Non-pigmented ciliary epithelial cell (primary cell): ENCODE measurements at places on chromosomes 12 and 14.

DNA sequence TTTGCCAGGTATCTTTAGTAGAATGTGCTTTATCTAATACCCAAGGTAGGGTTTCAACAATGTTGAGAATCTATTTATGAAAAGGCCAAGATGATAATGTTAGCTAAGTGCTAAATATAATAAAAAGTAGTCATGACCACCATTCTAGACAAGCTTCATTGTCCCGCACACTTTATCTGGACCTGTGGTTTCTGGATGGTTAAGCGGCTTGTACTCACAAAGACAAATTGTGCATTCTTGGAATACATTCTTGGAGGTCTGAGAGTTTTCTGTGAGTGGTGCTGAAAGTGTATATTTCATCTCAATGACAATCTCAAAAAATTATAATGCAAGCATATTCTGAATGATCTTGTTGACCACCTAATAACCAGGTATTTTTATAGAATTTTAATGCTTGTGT, 646.9 kb downstream of the DIO2 start:
- DNase-seq, result no peak

DNA sequence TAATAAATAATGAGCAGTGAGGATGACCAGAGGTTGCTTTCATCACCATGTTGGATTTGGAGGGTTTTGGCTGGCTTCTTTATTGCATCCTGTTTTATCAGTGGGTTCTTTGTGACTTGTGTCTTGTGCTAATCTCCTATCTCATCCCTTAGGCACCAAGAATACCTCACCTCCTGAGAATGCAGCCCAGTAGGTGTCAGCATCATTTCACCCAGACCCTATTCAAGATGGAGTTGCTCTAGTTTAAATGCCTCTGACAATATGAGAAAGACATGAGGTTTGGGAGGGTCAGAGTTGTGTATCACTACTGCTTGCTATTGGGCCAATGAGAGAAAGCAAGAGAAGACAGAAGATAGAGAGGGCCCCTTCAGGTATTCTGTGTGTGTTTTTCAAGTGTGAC, 592.2 kb downstream of the ETNK1 start:
- no peak for DNase-seq

DNA sequence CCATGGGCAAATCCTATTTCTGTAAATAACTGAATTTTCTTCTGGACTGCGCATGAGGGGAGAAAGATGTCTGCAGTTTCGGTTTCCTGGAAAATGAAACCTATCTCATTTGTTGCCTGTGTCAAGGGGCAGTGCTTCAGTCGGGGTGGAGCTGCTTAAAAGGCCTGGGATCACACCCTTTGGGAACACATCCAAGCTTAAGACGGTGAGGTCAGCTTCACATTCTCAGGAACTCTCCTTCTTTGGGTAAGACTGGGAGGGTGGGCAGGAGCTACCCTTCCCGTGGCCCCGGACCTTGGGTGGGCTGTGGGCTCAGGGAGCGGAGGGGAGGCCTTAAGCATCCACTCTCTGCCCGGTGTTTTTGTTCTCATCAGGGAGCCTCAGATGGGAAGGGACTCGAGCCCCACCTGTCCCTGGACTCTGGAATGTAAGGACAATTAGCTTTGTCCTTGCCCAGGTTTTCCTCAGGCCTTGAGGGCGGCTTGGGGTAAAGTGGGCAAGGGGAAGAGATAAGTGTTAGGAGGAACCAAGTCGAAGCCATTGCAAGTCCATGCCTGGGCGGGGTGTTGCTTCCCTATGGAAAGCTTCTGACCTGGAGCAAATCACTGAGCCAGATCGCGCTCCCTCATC, at the start of gene IFI27:
Gene IFI27, plus strand, starts transcription at position 185 of the 630 bp plus-strand sequence.
- DNase-seq, result no peak

GRCh38 chr14:51439896-51440295, 199.8 kb downstream of the TMX1 start:
- DNase-seq, result no peak

DNA sequence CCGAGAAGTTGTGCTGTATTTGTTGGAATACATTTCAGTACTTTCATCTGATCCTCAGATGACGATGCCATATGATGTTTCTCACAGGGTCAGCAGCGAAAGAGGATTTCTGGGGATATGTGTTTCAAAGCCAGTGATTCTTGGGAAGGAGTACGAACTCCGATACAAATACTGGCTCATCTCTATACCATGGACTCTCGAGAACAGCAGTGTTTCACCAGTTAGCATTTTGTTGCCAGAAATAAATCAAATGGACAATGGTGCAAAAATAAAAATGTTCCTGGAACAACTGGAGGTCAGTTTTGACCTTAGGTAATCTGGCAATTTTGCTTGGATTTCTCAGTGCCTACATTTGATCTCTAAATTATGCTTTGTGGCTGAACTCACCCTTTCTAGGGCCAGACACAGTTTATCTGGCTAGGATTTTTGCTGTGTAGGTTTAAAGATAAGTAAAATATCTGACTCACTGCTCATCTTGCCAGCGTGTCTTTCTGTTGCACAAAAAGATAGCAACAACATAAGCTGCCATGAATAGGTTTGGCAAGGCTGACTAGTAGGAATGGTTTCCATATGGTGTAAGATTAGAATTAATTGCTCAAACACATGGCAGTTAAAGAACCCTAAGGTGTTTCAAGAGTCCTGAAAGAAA, 11.0 kb upstream of the MGP start:
- peak; percentile 45 for DNase-seq

GRCh38 chr12:119671070-119671469, 3.1 kb downstream of the PRKAB1 start:
- DNase-seq, result no peak

- no peak for DNase-seq
Measured at GRCh38 chr14:59321626-59321949, 133.1 kb downstream of the DAAM1 start.

DNA sequence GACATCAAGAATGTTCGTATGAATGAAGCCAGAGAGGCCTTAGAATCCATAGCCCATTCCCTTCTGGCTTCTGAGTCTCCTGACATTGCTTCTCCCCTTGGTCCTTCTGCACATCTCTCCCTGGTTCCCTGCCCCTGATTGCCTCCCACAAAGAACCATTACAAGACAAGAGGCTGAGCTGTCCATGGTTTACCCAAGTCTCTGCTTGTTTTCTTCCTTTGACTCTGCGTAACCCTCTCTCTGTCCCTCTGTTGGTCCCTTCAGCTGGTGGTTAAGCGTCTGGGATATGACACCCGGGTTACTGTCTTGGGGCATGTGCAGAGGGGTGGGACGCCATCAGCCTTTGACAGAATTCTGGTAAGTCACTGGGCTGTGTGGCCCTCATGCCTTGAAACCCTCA, 15.9 kb downstream of the PFKM start:
- DNase-seq, result no peak

- no peak for DNase-seq
Measured at GRCh38 chr12:101759396-101760047, 20.3 kb upstream of the SYCP3 start.

GRCh38 chr14:81211844-81212243, 8.9 kb downstream of the GTF2A1 start:
- DNase-seq, result no peak

- DNase-seq, result no peak
Measured at GRCh38 chr14:81312289-81312876, 87.7 kb downstream of the STON2 start.

DNA sequence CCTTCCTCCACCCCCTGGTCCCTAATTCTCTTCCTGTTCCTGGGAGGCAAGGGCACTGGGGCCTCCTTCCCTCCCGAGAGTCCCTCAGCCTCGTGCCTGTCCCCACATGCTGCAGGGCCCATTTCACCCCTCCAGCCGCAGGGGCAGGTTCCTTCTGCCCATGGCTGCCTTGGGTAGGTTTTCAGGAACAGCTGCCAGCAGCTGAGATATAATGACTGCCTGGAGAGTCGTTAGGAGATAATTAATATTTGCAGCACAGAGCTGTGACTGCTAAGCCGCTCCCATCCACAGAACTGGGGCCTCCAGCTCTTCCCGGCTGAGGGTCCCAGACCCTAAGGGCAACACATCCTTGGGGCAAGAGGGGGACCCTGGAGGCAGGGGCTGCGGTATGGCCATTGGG, 211.9 kb upstream of the LHX5 start:
- DNase-seq, result no peak

DNA sequence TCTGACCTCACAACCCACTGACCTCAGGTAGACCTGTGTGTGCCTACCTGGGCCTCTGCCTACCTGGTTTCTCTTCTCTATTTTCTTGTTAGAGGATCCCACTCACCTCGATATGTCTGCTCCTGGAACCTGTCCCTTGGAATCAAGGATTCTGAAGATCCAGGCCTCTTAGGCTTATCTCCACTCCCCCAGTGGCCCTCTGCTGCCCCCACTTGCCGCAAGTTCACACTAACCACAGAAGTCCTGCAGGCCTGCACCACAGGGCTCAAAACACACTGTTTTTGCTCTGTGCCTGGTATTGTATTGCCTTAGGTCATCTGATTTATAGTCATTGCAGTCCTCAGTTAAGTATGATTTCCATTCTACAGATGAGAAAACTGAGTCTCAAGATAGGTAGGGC, 15.3 kb upstream of the NRXN3 start:
- no peak for DNase-seq

DNA sequence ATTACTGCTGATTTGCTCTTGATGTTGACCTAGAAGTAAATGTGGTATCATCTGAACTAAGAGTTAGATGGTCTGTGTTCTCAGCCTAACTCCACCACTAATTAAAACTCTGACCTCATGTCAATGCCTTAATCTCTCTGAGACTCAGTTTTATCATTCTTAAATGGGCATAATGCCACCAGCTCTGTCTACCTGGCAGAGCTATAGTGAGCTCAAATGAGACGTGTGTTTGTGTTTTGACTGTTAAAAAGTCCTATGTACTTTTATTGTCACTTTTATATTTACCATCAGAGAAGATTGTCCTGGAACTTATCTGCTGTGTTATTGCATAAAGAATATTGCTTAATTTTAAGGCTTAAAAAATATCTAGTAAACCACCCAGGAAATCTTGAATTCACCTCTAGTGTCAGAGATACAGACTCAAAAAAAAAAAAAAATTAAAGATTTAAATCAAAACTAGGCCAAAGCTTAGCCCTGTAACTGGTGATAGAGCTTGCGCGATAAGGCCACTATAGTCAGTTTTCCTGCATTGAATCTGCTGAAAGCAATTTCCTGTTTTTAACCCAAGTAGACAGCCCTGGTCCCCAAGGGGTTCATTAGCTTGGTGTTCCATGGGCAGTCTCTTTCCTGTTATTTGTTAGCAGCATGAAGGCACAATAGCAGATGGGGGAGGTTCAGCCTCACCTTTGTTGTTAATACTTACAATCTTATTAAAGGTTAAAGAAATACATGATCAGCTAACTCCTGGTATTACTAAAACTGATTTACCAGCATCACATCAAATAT, 261.8 kb downstream of the ATP23 start:
- no peak for DNase-seq

- DNase-seq, result no peak
Measured at GRCh38 chr14:73859145-73859544, 7.5 kb downstream of the PTGR2 start.

GRCh38 chr14:96052541-96053247, 13.5 kb downstream of the C14orf132 start:
- no peak for DNase-seq

- no peak for DNase-seq
Measured at GRCh38 chr12:123421314-123421713, 15.2 kb downstream of the RILPL2 start.

GRCh38 chr12:101414533-101415119, 7.1 kb upstream of the ARL1 start:
- peak; percentile 26 for DNase-seq

DNA sequence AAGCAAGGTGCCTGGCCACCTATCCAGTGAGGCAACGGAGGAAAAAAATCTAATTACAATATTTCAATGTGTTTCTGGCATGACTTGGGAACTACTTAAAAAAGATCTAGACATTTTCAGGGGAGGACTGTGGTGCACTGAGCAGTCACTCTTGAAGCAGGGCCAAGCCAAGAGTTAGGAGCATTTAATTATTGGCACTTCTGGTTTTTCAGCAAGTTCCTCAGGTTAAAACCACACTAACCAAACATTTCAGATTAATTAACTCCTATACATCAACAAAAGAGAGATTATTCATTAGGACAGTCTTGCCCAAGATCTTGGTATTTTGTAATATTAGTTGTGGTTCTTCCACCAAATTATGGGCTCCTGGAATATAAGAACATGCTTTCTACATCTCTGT, 25.6 kb downstream of the PRKAB1 start:
- no peak for DNase-seq

GRCh38 chr12:96514328-96514727, 25.0 kb downstream of the CFAP54 start:
- DNase-seq, result no peak
